Activated T-helper 2 cell treated with anti-CD3 and anti-CD28 coated beads, Interferon-gamma antibody, Interleukin-2, Interleukin-4, amounts not matched to agents 10 μg/mL and 5 μg/mL and 100 μg/mL, durations not matched to agents 14 hours and 24 hours and 36 hours (primary cell): ENCODE measurements at places on chromosomes 1 and 21. TPM values are rescaled to one million over a fixed set of nuclear protein-coding genes. Genes with fewer than 3 reads are reported as not detected.

GRCh38 chr1:64823691-64824476, 79.0 kb downstream of the RAVER2 start:
- peak; percentile 31 for DNase-seq

DNA sequence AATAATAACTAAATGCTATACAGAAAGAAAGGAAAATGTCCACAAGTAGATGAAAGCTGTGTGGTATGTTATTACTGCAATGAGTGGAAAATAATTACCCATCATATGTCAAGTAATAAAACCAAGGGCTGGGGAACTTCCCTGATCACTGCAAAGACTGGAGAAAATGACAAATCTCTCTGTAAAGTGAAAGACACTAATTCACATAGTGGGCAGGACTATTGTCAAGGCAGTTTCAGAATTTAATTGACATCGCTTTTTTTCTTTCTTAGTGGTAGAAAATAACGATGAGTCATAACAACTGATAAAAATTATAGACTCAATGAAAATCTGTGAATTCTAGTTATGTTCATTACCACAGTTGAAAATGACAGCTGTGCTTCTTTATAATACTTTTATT, 153.7 kb upstream of the ST6GALNAC5 start:
- DNase-seq = no peak

DNA sequence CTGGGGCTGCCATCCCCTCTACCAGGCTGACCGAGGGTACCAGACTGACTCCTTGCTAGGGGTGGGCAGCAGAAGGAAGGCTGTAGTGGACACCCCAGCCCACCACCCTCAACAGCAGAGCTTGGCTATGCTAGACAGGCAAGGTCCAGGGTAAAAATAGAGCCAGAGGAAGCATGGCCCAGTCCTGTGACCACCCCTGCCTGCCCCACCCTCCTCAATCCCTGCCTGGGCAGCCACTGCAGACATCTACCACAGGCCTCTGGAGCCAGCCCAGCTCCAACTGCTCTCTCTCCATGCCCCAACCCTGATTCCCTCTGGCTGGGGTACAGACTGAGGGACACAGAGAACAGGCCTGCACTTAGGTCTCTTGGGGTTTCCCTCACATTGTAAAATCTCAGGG, 1.7 kb downstream of the S100A1 start:
- DNase-seq = no peak

Gene GATAD2B
- total RNA-seq = 70.0 and 70.2 TPM in 2 replicates

Gene PSRC1
- total RNA-seq = 7.8 and 9.5 TPM in 2 replicates
